ENCODE measurements at places on chromosomes 7 and 10.

- DNase-seq, result no peak
These were observed 78.5 kb downstream of the LARP4B start for GRCh38 chr10:853017-853416.

- DNase-seq, result peak; percentile 18
These were observed 496 bp downstream of the BRI3 start for GRCh38 chr7:98281757-98282606.

- no peak for DNase-seq
These were observed 316.6 kb upstream of the TMEM229A start for GRCh38 chr7:124349443-124349842.

DNA sequence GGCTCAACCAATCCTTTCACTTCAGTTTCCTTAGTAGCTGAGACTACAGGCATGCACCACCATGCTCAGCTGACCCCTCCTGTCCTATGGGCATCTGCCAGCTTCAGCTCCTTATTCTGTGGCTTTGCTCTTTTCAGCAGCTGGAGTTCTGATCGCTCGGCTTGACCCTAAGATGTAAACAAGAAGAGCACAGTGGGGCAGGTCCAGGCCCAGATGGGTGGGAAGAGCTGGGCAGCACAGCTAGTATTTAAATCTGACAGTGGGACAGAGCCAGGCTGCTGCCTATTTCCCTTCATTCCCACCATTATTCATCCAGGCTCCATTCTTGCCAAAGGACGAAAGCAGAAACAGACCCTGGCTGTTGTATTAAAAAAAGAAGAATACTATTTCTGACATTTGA, 494.9 kb upstream of the PODXL start:
- no peak for DNase-seq

DNA sequence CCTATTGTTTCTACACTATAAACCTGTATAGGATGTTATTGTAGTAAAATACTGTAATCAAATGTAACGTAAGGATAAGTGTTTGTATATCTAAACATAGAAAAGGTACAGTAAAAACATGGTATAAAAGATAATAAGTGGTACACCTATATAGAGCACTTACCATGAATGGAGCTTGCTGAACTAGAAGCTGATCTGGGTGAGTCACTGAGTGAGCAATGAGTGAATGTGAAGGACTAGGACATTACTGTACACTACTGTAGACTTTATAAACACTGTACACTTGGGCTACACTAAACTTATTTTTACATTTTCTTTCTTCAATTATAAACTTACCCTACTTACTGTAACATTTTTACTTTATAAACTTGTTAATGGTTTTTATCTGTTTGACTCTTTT, 732.9 kb upstream of the LRRN3 start:
- DNase-seq, result no peak

- DNase-seq, result no peak
These were observed 29.0 kb upstream of the WDFY4 start for GRCh38 chr10:48655411-48656240.

GRCh38 chr7:134587750-134588149, 38.8 kb downstream of the AKR1B15 start:
- DNase-seq, result no peak

- DNase-seq, result no peak
These were observed 367.6 kb upstream of the MKI67 start for GRCh38 chr10:128493811-128494210.

DNA sequence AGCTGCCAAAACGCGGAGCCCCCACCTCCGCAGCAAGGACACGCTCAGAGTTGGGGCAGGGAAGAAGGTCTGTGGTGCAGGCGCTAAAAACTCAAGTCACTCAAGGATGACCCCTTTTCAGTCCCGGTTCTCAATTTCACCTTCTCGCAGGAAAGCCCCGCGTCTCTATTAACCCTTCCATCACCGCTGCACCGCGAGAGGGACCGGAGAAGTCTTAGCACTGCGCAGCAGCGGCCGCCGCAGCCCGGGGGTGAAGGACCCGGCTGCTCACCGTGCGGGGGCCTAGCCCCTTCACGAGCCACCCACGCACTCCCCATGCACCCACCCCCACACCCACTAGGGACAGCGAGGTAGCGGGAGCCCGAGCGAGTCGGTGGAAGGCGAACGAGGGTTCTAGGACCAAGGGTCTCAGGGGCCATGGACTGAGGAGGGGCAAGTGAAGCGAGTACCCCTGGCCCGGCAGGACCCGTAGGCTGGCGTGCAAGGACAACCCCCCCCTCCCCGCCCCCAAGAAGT, 162.9 kb downstream of the SH3PXD2A start:
- no peak for DNase-seq

- DNase-seq, result no peak
These were observed 34.9 kb upstream of the TLL2 start for GRCh38 chr10:96548589-96548988.

GRCh38 chr7:115054478-115055065, 132.7 kb downstream of the MDFIC start:
- DNase-seq, result no peak

GRCh38 chr7:157658851-157659412, 322.1 kb downstream of the DNAJB6 start:
- no peak for DNase-seq

DNA sequence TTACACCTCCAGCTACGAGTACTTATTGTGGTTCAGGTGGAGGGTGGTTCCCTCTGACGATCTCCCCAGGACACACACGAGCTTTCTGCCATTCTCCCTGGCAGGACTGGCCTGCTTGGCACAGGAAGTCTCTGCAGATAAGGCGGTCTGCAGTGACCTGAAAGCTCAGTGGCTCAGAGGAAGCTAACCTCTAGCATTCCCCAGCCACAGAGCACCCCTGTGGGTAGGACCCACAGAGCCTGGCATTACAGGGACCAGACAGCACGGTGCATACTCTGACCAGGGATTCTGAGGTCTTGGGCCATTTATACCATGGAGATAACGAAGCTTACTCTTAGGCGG, 1.9 kb upstream of the GPR146 start:
- DNase-seq, result no peak

DNA sequence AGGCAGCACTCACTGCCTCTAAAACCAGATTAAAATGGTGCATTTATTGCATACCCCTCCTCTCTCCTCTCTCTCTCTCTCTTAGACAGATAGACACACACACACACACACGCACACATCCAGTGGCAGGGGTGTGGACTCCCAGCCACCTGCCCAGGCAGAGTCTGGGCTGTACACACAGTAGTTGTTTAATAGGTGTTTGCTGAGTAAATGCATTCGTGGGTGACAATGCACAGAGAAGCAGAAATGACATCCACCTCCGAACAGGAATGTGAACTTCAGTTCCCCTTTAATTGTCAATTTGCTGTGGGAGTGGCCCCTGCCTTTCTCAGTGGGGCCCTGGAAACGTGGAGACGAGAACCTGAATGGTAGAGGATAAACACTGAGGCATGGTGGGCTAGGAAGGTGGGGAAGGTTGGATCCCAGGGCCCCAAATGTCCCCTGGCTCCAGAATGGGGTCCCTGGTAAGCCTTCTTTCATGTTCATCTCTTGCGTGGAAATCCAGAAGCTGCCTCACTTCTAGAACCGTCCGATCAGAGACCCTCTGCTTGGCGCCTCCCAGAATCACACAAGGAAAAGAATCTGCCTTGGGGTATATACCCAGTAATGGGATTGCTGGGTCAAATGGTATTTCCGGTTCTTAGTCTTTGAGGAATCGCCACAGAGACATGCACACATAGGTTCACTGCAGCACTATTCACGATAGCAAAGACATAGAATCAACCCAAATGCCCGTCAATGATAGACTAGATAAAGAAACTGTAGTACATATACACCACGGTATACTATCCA, 58.5 kb upstream of the ECHDC3 start:
- DNase-seq, result no peak

- DNase-seq, result no peak
These were observed 166.6 kb upstream of the TCF7L2 start for GRCh38 chr10:112783351-112784021.

- DNase-seq, result peak; percentile 44
These were observed 30.7 kb upstream of the ANTXRL start for GRCh38 chr10:46255801-46256747.

- no peak for DNase-seq
These were observed 32.3 kb downstream of the FAM241B start for GRCh38 chr10:69662173-69662877.

DNA sequence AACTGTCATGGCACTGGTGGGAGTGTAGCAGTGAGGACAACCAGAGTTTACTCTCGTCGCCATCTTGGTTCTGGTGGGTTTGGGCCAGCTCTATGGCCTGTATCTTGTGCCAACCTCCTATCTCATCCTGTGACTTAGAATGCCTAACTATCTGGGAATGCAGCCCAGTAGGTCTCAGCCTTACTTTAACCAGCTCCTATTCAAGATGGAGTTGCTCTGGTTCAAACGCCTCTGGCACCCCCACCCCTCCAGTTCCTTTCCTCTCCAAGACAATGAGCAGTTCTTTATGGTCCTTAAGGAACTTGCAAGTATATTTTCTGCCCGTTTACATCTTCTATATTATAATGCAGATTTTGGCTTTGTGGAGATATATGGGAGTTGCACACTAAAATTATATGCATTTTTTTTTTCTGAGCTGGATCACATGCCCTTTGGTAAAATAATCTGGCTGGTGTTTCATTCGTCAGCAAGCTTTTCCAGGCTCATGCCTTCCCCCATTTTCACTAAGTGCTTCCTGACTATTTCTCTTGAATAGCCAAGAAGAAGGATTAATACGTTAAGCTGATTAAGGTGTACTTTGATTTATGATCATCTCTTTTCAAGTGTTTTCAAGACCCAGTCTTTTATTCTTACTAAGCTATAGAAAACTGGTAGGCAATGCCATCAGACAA, 11.2 kb upstream of the WIPF3 start:
- no peak for DNase-seq

GRCh38 chr7:138975343-138976104, 5.7 kb downstream of the KIAA1549 start:
- DNase-seq, result no peak

- DNase-seq, result no peak
These were observed 23.5 kb downstream of the UPP1 start for GRCh38 chr7:48112401-48113165.

DNA sequence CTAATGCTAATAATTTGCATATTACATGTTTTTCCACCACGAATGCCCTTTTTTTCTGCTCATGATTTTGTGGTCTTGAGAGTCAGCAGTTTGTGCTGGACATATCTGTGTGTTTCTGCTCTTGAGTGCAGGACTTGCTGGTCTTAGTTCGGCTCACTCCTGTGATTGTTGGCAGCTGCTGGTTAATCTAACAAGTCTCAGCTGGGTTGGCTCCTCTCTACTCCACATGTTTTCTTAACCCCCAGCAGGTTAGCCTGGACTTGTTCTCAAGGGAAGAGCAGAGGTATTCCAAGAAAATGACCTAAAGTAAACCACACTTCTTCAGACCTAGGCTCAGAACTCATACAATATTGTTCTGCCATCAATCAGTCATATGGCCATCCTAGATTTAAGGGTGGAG, 1238.9 kb downstream of the XPNPEP1 start:
- DNase-seq, result no peak

DNA sequence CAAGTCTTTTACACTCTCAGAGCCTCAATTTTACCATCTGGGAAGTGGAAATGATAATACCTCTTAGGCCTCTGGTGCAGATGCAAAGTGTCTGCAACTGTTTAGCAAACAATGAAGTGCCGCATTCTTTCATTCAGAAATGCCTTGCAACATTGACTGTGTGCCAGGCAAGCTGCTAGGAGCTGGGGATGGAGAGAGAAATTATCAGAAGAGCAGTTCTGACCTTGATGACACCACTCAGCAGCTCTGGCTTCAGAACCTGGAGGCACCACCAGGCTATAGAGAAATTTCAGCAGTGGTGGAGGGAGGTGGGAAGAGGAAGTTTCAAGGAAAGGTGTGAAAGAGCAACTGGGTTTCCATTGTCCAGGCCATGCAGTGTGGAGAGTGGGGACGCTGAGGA, 78.1 kb upstream of the HABP2 start:
- no peak for DNase-seq
